ENCODE measurements at places on chromosomes 11 and 22.

DNA sequence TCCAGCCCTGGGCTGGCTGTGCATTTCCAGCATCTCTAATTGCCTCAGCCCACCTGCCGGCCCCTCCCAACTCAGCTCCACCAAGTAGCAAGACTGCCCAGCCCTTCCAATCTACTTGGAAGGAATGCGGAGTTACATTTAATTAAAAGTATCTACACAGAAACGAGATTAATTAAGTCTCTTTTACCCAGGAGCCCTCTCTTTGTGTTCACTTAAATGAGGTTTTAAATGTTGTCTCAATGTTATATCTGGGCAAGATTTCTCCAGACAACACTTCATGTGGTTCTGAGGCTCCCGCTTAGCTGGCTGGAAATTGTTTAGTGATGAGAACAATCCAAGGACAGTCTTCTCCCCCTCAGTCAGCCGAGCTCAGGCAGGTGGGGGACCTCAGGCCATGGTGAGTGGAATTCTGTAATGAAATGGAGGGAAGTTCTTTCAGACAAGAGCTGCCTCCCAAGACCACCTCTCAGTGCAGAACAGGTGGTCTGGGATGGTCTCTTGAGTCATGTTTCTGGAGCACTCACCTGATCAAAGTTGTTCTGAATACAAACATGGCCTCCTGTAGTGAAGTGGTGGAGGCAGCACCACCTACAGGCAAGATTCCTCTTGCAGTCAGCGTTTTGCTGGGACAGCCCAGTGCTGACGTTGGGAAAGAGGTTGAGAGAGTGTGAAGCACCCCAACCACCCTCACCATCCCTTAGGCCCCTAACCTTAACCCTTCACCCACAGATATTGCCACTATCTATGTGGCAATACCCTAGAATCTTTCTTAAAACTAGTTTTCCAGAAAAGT lies 371.6 kb downstream of the CADM1 start:
- DNase-seq, result peak; percentile 11

GRCh38 chr11:96869207-96869606 lies 479.4 kb downstream of the JRKL start:
- no peak for DNase-seq

DNA sequence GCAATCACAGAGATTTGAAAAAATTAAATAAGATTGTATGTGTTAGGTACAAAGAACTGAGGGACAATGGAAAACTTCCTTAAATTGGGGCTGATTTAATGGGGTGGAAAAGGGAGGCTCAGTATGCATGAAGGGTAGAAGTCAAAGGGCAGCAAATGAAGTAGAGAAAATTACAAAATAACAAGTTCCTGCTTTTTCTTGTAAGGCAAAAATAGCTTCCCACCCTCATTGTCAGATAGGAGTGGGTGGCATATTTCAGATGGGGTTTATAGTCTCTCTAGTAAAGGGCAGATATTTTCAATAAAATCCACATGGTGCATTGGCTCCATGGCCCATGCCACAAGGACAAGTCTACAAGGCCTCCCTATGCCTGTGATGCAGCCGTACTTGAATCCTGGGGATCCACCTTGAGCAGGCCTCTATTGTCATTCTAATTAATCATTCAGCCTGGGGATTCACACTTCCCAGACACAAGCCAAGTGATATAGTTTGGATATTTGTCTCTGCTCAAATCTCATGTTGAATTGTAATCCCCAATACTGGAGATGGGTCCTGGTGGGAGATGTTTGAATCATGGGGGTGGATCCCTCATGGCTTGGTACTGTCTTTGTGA lies 36.7 kb upstream of the SESN3 start:
- no peak for DNase-seq

- DNase-seq, result no peak
These were observed 57.0 kb downstream of the PHF21A start for GRCh38 chr11:46064221-46064620.

- DNase-seq, result peak; percentile 25
These were observed 591.2 kb downstream of the OPCML start for GRCh38 chr11:132941024-132941646.

DNA sequence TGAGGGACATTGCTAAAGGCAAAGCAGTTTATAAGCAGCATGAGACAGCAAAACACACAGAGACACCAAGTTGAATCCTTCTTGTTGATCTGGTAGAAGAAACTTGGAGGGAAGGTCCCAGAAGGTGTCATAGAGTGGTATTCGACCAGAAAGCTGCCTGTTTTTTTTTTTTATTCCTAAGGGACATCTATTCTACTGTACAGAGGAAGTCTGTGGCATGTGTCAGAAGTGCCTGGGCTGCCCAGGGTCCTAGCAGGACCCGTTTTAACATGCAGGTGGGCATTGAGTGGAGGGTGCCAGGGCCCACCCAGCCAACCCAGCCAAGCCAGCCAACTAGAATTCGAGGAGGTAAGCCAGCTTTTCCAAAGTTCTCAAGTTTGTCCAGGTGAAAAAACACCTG lies 68.0 kb upstream of the ATXN10 start:
- no peak for DNase-seq

GRCh38 chr11:132032555-132032954 lies 662.1 kb downstream of the NTM start:
- DNase-seq, result no peak

DNA sequence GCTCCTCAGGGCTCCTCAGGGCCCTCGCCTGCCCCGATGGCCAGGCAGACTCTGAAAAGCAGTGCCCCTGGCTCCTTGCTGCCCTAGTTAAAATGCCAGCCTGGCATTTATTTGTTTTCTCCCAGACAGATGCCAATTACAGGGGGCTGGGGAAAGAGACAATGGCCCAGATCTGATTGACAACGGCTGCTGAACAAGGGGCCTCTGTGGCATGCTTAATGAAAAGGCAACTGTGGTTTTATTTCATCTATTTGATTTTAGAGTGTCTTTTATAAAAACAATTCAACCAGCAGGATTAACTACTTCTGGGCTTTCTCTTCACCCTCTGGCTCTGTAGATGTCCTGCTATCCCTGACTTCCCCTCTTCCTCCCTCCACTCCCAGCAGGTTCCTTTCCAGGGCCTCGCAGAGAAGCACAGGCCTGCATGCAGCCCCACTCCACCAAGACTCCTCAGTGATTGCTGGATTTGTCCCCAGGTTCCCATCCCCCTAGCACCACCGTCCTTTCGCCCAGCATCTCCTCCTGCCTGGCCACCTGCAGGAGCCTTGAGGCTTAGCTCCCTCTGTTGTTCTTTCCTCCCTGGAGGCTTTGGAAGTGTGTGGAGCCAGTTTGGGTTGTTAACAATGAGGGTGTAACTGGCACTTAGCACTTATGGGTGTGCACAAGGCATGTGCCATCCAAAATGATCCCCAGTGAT lies 171.1 kb downstream of the TENM4 start:
- no peak for DNase-seq

GRCh38 chr11:46522682-46523281 lies 71.0 kb downstream of the AMBRA1 start:
- no peak for DNase-seq

DNA sequence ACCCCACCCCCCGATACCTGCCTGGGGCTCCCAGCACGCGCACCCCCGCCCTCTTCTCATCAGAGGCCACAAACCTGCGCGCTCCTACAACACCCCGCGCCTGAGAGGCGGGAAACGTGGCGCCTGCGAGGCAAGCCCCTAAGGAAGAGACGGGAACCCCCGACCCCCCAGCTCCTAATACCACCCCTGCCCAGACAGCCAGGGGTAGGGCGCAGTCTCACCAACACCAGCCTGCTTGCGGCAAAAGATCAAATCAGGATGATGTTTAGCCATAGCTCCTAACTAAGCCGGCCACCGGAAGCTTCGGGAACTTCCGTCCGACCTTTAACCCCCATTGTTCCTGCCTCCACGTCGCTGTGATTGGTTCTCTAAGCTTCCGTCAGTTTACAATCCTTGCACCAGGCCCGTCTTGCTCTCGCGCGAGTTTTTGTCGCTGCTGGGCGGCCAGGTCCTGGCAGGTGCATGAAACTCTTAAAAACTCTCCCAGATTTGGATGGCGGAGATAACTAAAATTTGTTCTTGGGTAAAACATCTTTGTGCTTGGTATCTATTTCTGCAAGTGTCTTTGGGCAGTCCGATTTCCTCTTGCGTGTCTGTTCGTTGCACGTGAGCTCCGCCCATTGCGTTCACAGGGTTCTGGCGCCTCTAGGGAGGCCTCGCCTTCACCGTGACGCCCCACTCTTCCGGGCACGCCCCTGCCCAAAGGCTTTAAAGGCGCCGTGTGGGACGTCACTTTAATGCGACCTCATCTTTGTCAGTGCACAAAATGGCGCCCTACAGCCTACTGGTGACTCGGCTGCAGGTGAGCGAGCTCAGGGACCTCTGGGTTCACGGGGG lies at the start of the genes ACO2 and PHF5A:
ACO2 (plus strand) TSS at position 737 of the 837 bp plus-strand sequence; CDS start at position 767, 30 bp downstream.
PHF5A (minus strand) TSS at position 312 of the 837 bp plus-strand sequence; CDS start at position 273, 39 bp downstream.
- peak; percentile 99 for DNase-seq

- DNase-seq, result peak; percentile 31
These were observed 50.8 kb downstream of the FBLN1 start for GRCh38 chr22:45553351-45554039.

DNA sequence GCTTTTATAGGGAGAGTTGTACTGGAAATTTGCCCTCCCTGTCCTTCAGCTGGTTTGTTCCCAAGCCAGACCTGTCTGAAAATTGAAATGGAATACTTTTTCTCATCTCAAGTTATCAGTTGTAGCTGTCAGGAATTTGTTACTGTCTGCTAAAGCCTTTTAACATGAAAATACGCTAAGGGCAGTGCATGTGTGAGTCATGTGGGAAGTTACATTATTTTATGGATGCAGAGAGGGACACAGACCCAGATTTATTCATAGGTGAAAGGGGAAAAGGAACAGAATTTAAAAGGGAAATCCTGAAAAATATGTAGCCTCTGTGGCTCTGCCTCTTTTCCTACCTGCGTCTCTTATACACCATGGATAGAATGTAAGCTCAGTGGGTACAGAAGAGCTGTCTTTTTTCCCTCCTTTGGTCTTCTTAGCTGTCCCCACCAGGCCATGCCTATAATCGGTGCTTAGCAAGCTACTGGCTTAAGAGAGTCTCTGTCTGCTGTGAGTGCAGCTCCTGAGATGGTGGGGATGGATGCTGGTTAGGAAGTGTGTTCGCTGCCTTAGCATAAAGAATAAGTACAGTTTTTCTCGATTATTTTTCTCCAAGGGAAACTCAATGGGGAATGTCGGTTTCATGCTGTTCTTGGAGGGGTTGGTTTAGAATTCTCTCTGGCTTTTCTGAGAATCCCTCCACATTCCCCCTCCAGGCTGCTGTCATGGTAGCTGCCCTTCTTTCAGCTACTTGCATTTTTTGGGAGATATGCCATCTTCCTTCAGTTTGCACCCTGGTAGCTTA lies 166.8 kb downstream of the TEAD1 start:
- DNase-seq, result no peak

- DNase-seq, result no peak
These were observed 20.8 kb upstream of the DLAT start for GRCh38 chr11:112004389-112004788.

DNA sequence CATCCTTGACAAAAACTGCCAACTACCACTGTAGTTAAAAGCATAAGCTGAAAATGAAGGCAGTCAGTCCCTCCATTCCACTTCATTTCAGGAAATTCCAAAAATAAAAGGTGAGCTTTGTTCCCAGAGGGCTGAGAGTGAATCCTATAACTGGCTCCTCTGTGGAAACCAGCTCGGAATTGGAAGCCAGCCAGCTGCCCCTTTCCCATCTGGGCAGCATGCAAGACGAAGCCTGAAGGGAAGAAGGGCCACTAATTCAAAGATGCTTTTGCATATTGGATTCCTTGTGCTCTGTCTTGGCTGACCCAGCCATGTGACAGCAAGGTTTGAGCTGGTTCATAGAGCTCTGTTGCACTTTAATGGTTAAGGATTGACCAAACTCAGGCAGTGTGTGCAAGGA lies 83.4 kb downstream of the ALX4 start:
- DNase-seq, result no peak

DNA sequence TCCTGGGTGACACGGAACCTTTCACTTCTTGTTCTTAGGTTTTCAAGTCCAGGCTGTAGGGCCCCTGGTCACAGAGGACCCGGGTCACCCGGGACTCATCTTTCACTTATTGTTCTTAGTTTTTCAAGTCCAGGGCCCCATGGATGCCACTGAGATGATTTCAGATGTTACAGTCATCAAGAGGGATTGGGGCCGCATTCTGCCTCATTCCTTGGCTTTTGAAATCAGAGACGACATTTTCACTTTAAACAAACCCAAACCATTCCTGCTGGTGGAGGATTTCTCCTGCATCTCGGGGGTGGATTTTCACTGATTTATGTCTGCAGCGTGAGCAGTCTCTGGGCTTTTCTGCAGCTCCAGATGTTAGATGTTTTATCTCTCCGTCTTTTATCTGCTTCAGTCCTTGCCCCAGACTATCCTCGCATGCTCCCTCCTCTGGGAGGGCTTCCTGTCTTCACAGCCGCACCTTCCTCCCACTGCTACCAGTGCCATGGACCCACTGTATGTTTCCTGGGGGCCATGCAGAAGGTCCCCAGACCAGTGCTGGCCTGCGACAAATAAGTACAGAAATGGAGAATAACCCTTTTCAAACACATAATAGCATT lies 27.4 kb downstream of the FBLN1 start:
- no peak for DNase-seq

DNA sequence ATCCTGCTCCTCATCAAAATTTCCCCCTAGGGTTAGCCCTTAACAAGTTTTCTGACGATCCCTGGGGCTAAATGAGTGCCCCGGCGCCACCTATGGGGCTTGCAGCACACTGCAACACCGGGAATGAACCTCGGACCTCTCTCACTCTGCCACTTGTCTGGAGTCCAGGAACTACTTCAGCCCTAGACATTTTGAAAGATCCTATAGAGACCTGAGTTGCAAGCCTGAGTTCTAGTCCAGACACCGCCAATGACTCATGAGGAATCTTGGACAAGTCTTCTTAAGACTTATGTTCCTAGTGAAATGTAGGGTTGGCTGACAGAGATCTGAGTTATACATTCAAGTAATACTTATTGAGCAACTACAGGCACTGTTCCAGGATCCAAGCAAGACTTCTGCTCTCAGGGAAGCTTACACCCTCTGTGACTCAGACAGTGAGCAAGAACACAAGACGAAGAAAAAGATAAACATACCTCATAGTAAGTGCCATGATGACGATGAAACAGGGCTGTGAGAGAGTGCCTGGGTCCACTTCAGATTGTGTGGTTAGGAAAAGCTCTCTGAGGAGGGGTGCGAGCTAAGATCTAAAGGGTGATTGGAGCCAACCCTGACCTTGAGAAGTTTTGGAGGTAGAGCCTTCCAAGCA lies 10.2 kb upstream of the STK33 start:
- no peak for DNase-seq

GRCh38 chr11:115420505-115420904 lies 83.7 kb downstream of the CADM1 start:
- DNase-seq, result no peak

- no peak for DNase-seq
These were observed 13.4 kb downstream of the SLC25A17 start for GRCh38 chr22:40805699-40806203.

- DNase-seq, result no peak
These were observed 8.1 kb downstream of the TMA7B start for GRCh38 chr22:39967996-39968972.

DNA sequence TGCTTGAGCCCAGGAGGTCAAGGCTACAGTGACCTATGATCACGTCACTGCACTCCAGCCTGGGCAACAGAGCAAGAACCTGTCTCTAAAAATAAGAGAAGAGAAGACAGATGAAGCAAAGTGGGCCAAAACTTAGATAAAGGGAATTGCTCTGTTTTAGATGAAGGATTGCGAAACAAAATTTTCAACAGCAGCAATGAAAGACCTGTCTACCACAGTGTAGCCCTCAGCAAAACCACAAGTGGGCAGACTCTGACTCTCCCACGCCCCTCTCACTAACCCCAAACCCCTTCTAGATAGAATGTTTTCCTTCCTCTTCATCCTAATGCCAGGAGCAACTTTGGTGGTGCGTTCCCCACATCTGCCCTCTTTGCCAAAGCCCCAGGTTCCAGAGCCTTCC lies 105.6 kb upstream of the ALDH3B2 start:
- no peak for DNase-seq

Measured in CD8-positive, alpha-beta T cell (primary cell).